ENCODE measurements at places on chromosomes 4 and X. TPM values are rescaled to one million over a fixed set of nuclear protein-coding genes. Genes with fewer than 3 reads are reported as not detected.

DNA sequence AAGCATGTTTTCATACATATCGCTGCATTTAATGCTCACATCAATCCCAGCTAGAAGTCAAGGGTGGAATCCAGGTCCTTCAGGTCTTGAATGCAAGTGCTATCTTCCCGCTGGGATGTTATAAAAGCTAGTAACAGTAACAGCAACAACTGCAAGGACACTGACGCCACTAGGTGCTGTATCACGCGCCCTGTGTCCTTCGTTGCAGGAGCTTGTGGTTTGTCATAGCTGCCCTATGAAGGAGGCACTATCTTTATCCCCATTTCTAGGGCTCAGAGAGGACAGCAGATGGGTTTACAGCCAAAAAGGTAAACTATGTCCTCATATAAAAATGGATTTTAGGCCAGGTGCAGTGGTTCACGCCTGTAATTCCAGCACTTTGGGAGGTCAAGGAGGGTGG lies 202.9 kb downstream of the NSUN7 start:
- ATAC-seq, result no peak

DNA sequence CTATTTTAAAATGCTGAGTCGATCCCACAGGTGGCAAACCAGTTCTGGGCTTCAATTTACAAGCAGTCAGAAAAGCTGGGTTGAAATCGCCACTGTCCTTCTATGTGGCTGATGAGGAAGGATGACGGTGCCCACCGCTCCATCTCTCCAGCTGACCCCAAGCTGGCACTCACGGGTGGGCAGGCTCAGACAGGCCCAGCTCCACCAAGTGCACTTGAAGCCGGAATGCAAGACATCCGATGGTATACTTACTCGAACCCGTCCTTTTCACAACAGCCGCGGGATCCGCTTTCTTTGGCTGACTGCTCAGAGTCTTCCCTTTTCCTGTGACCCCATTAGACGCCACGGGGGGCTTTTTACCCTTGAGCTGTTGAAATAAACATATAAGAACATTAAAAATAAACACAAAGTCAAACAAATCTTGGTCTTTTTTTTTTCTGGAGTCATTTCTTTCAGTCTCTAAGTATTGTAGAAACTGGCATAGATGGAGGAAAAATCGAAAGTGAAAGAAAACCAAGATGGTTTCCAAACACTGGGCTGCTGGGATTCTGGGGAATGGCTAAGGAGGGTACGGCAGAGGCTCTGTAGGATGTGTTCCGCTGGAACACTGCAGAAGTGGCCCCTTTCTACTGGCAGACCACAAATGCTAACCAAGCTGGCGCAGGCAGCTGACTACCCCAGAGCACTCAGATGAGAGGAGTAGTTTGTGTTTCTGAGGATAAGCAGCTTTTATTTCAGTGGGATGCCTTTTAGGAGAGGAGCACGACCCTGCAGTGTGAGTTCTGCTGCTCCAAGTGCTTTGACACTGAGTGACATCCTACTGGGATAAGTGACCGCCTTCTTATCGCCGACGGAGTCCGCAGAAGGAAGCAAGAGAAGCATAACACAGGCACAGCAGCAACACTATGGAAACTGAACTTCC lies 160.9 kb downstream of the AFAP1 start:
- no peak for ATAC-seq

GRCh38 chrX:130120321-130120731 lies 10.0 kb upstream of the ELF4 start:
- ATAC-seq, result peak; percentile 13

DNA sequence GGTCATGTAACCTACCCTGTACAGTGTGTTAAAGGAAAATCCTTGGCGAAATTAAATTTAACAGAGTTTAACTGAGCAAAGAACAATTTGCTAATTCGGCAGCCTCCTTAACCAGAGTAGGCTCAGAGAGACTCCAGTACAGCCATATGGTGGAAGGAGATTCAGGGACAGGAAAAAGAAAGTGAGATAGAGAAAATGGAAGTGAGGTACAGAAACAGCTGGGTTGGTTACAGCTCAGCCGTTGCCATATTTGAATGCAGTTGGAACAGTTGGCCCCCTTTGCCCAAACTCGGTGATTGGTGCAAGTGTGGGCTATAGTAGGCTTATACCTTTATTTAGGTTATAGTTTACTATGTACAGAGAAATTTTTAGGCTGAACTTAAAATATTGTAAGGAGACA lies 48.8 kb upstream of the GBA3 start:
- ATAC-seq, result no peak

DNA sequence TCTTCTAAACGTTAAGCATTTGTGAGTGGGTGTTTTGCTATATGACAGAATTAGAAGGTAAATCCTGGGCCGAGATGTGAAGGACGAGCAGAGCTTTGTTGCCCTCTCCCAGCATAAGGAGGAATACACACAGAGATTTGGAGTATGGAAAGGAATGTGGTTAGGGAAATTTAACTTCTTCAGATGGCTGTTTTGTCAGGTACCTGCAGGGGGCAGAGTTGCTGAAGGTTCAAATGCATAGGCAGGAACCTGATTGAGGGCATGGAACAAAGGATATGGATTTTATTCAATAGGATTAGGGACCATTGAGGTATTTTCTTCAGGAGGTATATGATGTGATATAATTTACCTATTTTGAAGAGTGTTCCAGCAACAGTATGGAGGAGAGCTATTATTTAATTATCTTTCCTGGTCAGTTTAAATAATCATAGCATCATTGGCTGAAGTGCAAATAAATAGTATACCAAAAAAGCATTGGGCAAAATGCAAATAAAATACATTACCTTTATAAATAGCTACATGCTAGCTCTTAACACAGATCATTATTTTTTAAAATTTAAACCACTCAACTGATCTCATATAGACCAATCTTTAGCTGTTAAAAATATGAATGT lies 143.6 kb downstream of the SLIT2 start:
- ATAC-seq, result no peak

- ATAC-seq, result no peak
These were observed 13.9 kb downstream of the TMSB4X start for GRCh38 chrX:12988797-12989196.

- peak; percentile 78 for ATAC-seq
These were observed 95.6 kb downstream of the AFAP1 start for GRCh38 chr4:7843831-7844593.

DNA sequence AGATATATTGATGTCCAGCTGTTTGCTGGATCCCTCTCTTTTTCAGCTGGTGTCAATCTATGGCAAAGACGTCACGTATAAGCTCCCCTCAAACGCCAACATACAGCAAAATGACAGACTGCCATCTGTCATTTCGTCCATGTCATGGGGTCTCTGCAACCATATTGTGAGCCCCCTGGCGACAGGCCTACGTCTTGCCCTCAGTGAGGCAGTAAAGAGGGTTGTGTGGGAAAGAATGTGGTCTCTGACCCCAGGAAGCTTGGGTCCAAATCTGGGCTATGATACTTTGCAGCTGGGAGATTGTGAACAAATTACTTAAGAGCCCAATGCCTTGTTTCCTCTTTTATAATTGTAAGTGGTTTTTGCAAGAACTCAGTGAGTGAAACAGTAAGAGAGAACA lies 7.4 kb downstream of the SUPT20HL2 start:
- no peak for ATAC-seq

DNA sequence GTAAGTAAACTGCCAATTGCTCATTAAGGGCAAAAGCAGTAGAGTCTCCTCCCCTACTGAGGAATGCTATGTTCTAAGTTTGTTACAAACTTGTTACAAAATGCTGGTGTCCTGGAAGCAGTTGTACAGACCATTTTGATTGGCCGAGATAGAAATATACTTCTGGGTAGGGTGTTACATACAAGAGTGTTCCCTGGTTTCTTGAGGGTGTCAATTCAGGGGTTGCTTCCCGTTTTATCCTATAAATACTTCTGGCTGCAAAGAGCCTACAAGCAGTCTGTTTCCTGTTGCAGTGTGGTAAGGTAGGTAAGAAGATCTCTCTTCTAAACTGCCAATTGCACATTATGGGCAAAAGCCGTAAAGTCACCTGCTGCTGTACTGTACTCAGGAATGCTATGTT lies 5.7 kb downstream of the TRPC5OS start:
- ATAC-seq, result no peak

DNA sequence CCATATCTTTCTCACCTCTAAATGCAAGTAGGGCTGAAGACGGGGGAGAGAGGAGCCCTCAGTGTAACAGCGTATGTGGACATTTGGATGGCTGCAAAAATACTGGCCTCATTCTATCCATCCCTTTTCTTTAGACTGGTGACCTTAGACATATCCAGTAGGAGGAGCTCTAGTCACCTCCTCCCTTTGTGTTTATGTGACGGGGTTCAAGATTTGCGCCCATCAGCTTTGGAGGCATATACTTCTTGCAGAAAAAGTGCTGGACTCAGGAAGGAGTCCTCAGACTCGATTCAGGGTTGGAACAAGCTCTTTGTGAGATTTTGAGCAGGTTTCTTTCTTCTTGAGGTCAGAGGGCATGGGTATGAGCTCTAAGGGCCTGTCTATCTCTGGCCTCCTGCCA lies 86.2 kb downstream of the MAMLD1 start:
- no peak for ATAC-seq

DNA sequence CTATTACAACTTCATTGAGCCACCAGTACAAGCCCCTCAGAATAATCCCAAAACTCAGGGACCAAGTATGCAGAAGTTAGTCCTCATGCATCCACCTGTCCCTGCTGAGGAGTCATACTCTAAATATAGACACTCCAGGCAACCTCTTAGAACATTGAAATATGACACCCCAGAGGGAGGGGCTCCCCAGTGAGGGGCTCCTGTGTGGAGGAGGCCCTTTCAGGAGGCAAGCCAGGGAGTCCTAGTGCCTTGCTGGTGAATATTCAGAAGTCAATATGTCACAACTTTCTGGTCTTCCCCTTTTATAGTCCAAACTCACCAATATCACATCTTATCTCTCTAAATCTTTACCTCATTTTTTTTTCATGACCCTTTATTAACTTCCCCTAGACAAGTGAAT lies 1.6 kb upstream of the ARMCX6 start:
- no peak for ATAC-seq

- peak; percentile 92 for ATAC-seq
These were observed 186.6 kb upstream of the MAOA start for GRCh38 chrX:43469391-43470054.

DNA sequence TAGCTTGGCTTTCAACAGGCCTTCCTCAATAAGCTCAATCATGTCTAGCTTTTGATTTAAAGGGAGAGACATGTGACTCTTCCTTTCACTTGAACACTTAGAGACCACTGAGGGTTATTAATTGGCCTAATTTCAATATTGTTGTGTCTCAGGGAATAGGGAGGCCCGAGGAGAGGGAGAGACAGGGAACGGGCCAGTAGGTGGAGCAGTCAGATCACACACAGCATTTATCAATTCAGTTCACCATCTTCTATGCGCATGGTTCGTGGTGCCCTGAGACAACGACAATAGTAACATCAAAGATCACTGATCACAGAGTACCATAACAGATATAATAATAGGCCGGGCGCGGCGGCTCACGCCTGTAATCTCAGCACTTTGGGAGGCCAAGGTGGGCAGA lies 17.8 kb downstream of the ZNF81 start:
- no peak for ATAC-seq

DNA sequence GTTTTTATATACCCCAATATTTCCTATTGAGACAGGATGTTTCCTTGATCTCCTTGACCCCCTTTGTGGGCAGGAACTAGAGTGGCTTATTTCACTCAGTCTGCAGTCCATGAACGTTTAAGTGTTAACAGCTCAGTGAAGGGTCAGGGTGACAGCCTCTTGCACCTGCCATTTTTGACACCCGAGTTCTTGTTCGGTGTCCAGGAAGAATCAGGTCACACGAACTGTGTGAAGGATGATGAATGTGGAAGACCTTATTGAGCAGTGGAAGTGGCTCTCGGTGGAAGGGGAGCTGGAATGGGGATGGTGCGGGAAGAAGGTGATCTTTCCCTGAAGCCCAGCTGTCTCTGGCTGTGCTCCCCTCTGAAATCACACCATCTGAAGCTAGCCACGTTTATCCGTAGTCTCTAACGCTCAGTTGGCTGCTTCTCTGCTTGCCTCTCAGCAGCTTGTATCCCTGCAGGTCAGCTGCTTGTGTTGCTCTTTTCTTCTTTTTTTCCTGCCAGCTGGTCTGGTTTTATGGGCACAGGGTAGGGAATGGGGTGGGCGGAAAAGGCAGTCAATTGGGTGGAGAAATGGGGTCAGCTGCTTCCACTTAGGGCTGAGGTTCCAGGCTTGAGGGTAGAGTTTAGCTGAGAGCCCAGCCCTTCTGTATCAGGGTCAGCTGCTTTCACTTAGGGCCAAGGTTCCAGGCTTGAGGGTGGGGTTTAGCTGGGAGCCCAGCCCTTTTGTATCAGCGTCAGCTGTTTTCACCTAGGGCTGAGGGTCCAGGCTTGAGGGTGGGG lies 29.0 kb upstream of the CCNG2 start:
- ATAC-seq, result no peak

DNA sequence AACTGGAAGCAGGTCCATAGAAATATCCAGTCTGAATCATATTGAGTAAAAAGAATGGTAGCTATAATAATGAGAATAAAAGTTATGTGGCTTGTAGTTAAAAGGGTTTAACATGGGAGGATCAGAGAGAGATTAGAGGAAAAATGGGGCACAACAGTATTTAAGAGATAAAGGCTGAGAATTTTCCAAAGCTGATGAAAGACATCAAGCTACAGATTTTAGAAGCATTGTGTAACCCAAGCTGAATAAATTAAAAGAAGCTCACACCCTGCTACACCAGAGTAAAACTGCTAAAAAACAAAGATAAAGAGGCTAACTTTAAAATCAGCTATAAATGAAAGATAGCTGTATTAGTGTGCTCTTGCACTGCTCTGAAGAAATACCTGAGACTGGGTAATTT lies 94.2 kb downstream of the AASDH start:
- no peak for ATAC-seq

DNA sequence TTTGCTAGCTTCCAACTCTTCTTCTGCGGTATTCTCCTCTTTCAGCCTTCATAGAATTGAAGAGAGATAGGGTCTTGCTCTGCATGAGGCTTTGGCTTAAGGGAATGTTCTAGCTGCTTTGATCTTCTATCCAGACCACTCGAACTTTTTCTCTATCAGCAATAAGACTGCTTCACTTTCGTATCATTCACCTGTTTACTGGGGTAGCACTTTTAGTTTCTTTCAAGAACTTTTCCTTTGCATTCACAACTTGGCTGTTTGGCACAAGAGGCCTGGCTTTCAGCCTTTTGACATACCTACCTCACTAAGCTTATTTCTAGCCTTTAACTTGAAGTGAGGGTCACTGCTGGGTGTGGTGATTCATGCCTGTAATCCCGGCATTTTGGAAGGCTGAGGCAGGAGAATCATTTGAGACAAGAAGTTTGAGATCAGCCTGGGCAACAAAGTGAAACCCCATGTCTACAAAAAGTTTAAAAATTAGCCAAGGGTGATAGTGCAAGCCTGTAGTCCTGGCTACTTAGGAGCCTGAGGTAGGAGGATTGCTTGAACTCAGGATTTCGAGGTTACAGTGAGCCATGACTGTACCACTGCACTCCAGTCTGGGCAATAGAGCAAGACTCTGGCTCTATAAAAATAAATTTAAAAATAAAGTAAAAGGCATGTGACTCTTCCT lies 47.1 kb upstream of the HPGDS start:
- ATAC-seq, result no peak

- ATAC-seq, result no peak
These were observed 35.1 kb upstream of the BRS3 start for GRCh38 chrX:136452614-136453013.

- no peak for ATAC-seq
These were observed 79.3 kb downstream of the REPS2 start for GRCh38 chrX:17025621-17026302.

GRCh38 chr4:86587381-86588140 lies 6.6 kb upstream of the PTPN13 start:
- no peak for ATAC-seq

METTL14 gene
- total RNA-seq, result 44.2 TPM

ARSJ gene
- 0.19 TPM for total RNA-seq

SLC2A9 gene
- 1.1 TPM for total RNA-seq

GPRASP2 gene
- 0.45 TPM for total RNA-seq

NLGN4X gene
- not detected for total RNA-seq

TMEM255A gene
- not detected for total RNA-seq

REPS2 gene
- not detected for total RNA-seq

All from activated T-helper 17 cell treated with anti-CD3 and anti-CD28 coated beads, Interleukin-2, amount 50 U/mL, for 72 hours (primary cell).